Tibial nerve (tissue), 4 donors: ENCODE measurements at places on chromosomes 2 and 18. TPM values are rescaled to one million over a fixed set of nuclear protein-coding genes. Genes with fewer than 3 reads are reported as not detected.

DNA sequence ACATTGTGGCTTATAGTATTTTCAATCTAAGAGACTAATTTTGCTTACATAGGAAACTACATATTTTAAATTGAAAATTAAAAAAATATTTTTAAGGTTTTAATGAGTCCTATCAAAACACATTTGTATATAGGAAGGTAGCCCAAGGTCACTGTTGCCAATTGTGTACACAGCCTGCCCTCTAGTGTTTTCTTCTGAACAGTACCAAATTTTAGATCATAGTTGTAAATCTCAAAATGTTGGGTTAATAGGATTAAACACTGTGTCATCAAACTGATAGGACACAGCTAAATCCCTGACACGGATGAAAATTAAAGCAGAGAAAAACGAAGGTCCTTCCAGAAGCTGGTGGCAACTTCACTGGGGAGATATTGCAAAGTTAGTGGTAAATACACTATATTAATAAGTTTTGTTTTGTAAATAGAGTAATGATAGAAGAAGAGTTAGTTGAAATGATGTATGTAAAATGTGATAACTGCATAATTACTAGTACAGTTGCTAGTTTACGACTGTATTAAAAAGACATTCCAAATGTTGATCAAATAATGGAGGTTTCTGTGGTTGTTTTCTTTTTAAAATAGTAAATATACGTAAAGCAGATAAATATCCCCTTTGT lies 19.7 kb downstream of the CLUL1 start:
- no peaks in the 10 kb centered on the region for H3K36me3 ChIP-seq
- H3K4me1 ChIP-seq, result no peaks in the 10 kb centered on the region
- DNase-seq, result no peak

DNA sequence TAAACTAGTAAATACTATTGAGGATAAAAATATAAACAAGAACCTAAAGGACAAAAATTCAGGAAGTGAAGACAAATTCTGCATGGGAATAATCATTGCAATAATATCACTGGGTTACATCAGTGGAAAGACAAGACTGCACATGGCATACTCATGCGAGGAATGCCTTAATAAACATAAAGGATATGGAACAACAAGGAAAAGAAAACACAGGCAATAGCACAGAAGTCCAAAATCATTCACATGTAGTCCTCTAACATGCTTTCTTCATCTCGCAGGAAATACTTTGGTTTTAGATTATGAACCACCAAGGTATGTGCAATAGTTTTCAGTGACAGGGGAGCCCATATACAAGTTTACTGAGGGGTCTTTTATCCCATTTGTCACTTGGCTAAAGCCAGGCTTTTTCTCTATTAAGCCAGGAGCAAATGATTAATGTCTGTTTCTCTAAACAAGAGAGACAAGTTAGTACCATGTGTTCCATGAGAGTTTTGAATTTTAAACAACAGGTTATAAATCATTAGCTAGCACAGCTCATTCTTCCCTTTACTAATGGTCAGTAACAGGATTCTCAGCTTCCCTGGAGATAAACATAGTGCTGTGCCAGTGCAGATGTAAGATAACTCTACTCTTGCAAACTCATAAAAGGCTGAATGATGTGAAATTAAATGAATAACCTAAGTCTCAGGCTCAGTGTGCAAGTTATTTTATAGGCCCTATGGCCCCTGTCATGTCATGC lies 353.6 kb upstream of the FSIP2 start:
- H3K27ac ChIP-seq, result no peak overlapping the region
- no peak overlapping the region for H3K4me3 ChIP-seq
- DNase-seq, result no peak
- no peaks in the 10 kb centered on the region for H3K4me1 ChIP-seq

DNA sequence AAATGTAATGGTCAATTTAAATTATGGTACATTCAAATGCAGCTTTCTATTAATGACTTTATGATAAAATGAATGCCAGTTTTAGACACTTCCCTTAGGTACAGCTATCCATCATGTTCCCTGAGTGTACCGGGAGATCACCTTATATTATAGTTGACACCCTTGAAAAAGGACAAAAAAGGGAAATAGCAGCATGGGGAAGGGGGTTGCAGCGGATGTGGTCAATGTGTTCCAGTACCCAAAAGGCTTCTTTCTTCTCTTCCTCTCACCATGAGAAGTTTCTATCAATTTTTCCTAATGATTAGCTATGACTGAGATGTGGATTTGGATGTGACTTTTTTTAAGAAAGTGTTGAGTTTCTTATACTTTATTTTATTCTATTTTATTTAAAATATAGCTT lies 154.4 kb downstream of the CCDC85A start:
- H3K4me1 ChIP-seq, result peaks cover 14% of the 10 kb centered on the region
- no peak overlapping the region for H3K4me3 ChIP-seq
- H3K36me3 ChIP-seq, result no peaks in the 10 kb centered on the region
- no peaks in the 10 kb centered on the region for H3K27me3 ChIP-seq
- H3K27ac ChIP-seq, result no peak overlapping the region

DNA sequence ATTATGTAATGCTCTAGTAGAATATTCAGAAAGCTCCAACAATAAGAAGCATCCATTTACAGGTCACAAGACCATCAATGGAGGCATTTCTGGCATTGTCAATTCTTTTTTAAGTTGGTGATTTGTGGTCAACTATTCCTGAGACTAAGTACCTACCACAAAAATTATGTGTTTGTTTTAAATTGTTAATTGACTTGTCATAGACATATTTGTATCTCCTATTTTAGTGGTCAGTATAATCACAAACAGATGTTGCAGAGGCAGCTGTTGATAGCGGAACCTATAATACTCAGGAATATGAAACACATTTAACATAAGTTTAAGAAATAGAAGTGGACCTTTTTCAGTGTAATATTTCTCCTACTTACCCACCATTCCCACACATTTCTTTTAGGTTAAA lies 430.1 kb downstream of the CCDC85A start:
- no peak for DNase-seq
- H3K4me1 ChIP-seq, result no peaks in the 10 kb centered on the region
- no peak overlapping the region for H3K27ac ChIP-seq
- H3K36me3 ChIP-seq, result no peaks in the 10 kb centered on the region
- no peak overlapping the region for H3K4me3 ChIP-seq
- no peaks in the 10 kb centered on the region for H3K27me3 ChIP-seq

GRCh38 chr2:218429911-218430692 lies 11.2 kb downstream of the VIL1 start:
- no peaks in the 10 kb centered on the region for H3K27me3 ChIP-seq
- no peak for DNase-seq
- H3K4me3 ChIP-seq, result no peak overlapping the region

DNA sequence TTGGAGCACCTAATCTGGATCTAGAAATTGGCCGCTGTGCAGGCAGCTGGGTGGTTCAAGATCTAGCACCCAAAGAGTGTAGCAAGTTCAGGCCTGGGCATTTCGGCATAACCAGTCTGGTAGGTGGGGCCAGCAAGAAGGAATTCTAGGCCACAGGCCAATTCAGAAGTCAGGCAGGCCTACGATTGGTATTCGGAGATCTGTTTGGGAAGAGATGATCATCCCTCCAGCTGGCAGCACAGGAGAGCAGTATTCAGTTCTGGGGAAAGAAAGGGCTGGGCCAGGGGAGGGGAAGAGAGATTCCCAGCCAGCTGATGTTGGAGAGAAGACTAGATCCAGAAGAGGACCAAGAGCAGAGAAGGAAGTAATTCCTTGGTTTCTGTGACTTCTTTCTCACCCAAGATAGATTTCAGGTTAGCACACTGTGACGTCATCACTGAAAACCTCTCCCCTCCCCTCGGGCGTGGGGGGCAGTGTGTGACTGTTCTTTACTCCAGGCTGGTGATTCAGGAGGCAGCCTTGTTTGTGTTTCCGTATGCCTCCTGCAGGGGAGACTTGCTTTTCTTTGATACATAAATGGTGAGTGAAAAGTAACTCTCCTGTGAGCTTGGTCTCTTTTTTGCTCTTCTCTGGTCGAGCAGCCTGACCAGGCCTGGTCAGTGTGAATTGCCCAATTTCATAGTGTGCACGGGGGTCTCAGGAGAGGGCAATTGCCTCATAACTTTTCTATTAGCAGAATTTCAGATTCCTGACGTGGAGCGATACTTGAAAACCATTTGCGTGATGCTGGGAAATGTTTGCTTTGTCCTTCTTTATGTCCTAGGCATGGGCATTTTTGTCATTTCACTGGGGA lies 61.1 kb downstream of the MEIS1 start:
- H3K27me3 ChIP-seq, result no peaks in the 10 kb centered on the region
- DNase-seq, result no peak
- no peak overlapping the region for H3K4me3 ChIP-seq
- no peaks in the 10 kb centered on the region for H3K36me3 ChIP-seq
- H3K4me1 ChIP-seq, result no peaks in the 10 kb centered on the region

- no peaks in the 10 kb centered on the region for H3K27me3 ChIP-seq
- H3K27ac ChIP-seq, result no peak overlapping the region
- no peaks in the 10 kb centered on the region for H3K36me3 ChIP-seq
- no peak for DNase-seq
- H3K4me3 ChIP-seq, result no peak overlapping the region
- no peaks in the 10 kb centered on the region for H3K4me1 ChIP-seq
These were observed 18.6 kb upstream of the CTLA4 start for GRCh38 chr2:203849010-203849409.

DNA sequence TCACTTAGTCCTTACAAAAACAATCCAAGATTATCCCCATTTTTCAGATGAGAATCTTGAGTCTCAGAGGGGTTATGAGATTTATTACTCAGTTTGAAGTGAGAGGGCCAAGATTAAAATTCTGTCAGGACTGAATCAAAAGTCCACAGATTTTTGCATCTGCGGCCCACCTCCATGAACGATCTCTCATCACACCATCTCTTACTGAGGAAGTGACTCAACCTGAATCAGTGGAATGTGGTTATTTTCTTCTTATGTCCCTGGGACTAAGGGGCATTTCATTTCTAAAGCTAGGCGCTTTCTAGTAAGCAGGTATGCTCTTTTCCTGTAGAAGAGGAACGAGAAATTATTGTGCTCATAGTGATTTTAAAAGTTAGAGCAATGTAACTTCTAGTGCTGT lies 360.3 kb upstream of the SPHKAP start:
- H3K27ac ChIP-seq, result no peak overlapping the region
- no peak for DNase-seq
- no peaks in the 10 kb centered on the region for H3K27me3 ChIP-seq
- no peaks in the 10 kb centered on the region for H3K36me3 ChIP-seq

- H3K27ac ChIP-seq, result no peak overlapping the region
- H3K27me3 ChIP-seq, result no peaks in the 10 kb centered on the region
These were observed 298.0 kb upstream of the SOX11 start for GRCh38 chr2:5394223-5394622.

DNA sequence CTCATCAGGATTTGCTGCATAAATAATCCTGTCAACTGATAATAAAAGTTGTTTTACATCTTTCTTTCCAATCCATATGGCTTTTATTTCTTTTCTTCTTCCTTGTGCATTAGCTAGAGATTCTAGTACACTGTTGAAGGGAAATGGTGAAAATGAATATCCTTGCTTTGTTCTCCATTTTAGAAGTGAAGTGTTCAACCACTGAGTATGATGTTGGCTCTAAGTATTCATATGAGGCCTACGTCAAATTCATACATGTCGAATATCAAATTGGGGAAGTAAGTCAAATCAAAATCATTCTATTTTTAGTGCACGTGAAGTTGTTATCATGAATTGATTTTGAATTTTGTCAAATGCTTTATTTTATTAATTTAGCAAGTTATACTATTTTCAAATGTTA lies 7.8 kb upstream of the ACKR3 start:
- H3K36me3 ChIP-seq, result no peaks in the 10 kb centered on the region
- peaks cover 20% of the 10 kb centered on the region for H3K4me1 ChIP-seq
- no peak overlapping the region for H3K27ac ChIP-seq
- H3K4me3 ChIP-seq, result no peak overlapping the region
- DNase-seq, result no peak

- no peak for DNase-seq
- H3K4me1 ChIP-seq, result no peaks in the 10 kb centered on the region
- H3K4me3 ChIP-seq, result no peak overlapping the region
- H3K36me3 ChIP-seq, result no peaks in the 10 kb centered on the region
These were observed 58.7 kb upstream of the RPE start for GRCh38 chr2:209943776-209944175.

DNA sequence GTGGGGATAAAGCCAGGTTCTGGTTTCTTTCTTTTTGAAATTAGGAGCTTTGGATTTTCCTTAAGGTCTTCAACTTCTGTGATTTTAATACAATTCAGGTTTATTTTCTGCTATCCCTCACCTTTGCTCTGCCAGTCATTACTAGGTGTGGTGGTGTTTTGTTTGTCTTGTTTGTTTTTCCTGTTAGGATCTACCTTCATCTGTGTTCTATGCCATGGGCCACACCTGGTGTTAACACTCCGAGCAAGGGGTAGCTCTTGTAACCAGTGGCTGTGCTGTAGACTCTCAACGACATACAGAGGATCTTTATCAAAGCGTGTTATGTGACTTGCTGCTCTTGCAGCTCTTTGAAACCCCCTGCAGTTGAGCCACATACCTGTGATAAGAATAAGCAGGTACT lies 38.6 kb downstream of the MGAT5 start:
- no peaks in the 10 kb centered on the region for H3K36me3 ChIP-seq
- H3K27me3 ChIP-seq, result no peaks in the 10 kb centered on the region
- peaks cover 53% of the 10 kb centered on the region for H3K4me1 ChIP-seq
- no peak for DNase-seq
- H3K27ac ChIP-seq, result no peak overlapping the region
- H3K4me3 ChIP-seq, result no peak overlapping the region

DNA sequence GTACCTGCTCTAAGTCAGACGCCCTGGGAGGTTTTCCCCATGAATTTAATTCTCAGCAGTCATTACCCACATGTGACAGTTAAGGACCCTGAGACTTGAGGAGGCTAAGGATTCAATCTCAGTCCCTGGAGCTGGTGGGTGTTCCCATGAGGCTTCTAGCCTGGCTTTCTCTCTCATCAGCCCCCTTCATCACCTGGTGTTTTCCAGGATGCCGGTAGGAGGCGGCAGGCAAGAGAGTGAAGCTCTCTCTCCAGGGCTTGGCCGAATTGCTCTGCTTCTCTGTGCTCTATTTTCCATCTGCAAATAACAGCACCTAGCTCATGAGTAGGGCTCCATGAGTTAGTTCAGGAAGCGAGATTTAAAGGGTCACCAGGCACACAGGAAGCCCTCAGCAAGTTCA lies 241.9 kb downstream of the PTPRM start:
- no peak overlapping the region for H3K27ac ChIP-seq
- H3K27me3 ChIP-seq, result no peaks in the 10 kb centered on the region
- peaks cover 6% of the 10 kb centered on the region for H3K4me1 ChIP-seq
- H3K36me3 ChIP-seq, result peaks cover under 1% of the 10 kb centered on the region
- no peak for DNase-seq

The SRD5A2 gene
- not detected for total RNA-seq

The ABCA12 gene
- not detected for total RNA-seq

The INHBB gene
- total RNA-seq, result 21.9 TPM
